Stimulated activated naive B cell treated with anti-CD40 and anti-IgM and Interleukin-4, amounts not matched to agents 10 μg/mL and 1 μg/mL and 100 μg/mL, for 72 hours (primary cell): ENCODE measurements at places on chromosomes 5 and 9.

- peak; percentile 43 for DNase-seq
- peaks cover 5% of the 10 kb centered on the region for H3K36me3 ChIP-seq
- H3K27ac ChIP-seq, result peak overlapping the region; percentile 87
- H3K4me3 ChIP-seq, result peak overlapping the region; percentile 77
- H3K4me1 ChIP-seq, result peaks cover 25% of the 10 kb centered on the region
Measured at GRCh38 chr9:99118782-99119466, 14.0 kb downstream of the TGFBR1 start.

DNA sequence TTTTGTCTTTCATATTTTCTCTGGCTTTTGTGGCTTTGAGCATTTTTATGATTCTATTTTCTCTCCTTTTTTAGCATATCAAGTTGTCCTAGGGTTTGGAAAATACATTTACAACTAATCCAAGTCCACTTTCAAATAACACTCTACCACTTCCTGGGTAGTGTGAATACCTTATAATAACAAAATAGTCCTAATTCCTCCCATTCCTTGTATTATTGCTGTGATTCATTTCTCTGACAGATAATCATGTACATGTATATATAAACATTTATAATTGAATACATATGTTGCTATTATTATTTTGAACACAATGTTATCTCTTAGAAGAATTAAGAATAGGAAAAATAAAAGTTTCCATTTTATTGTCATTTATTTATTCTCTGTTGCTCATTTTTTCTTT is 14.9 kb upstream of the ADAM19 start:
- peak overlapping the region; percentile 81 for H3K27ac ChIP-seq
- H3K4me3 ChIP-seq, result no peak overlapping the region
- no peak for DNase-seq
- H3K36me3 ChIP-seq, result peaks cover 7% of the 10 kb centered on the region

DNA sequence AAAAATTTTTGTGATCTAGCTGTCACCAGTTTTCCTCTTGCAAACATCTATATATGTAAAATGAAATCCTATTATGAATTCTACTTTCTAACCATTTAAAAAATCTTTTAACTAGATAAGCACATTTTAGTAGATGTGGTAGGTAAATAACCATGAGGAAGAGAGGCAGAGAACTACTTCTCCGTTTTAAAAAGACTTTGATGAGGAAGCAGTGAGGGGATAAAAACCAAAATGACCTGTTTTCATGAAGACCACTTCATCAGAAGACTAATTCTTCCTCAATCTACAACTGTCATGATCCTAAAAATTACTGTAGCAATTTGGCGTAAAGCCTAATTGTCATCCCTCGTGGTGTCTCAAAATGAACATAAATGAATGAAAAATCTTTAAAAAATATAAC is 15.7 kb upstream of the ERBIN start:
- DNase-seq, result no peak
- no peak overlapping the region for H3K4me3 ChIP-seq
- no peaks in the 10 kb centered on the region for H3K36me3 ChIP-seq

GRCh38 chr9:19288081-19288480 is 57.6 kb downstream of the DENND4C start:
- H3K4me1 ChIP-seq, result peaks cover 3% of the 10 kb centered on the region
- H3K27me3 ChIP-seq, result no peaks in the 10 kb centered on the region
- no peak overlapping the region for H3K4me3 ChIP-seq

DNA sequence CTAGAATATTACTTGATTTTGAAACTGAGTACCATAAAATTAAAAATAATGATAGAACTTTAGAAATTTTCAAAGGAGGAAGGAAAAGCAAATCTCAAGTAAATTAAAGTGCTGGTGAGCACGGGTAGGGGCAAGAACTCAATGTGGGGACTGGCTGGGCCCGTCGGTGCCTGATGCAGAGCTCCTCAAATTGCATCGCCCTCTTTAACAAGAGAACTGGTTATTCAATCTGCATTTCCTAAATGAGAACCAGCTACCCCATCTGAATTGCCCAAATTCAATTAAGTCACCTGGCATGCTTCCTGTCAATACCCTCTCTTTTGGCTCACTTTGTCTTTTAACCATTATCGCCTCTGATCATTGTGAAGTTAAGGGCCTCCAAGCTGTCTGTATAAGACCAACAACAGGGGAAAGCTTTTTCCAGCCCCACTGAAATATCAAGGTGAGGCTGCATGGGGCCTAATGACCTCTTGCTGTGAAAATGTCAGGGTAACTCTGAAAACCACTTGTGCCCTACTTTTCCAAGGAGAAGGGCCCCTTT is 316.7 kb downstream of the SLIT3 start:
- H3K27ac ChIP-seq, result no peak overlapping the region
- H3K4me1 ChIP-seq, result no peaks in the 10 kb centered on the region
- no peaks in the 10 kb centered on the region for H3K36me3 ChIP-seq
- no peak for DNase-seq
- H3K27me3 ChIP-seq, result peaks cover 11% of the 10 kb centered on the region

- peak; percentile 1 for DNase-seq
- no peak overlapping the region for H3K27ac ChIP-seq
- H3K27me3 ChIP-seq, result peaks cover under 1% of the 10 kb centered on the region
- peaks cover 5% of the 10 kb centered on the region for H3K4me1 ChIP-seq
- H3K4me3 ChIP-seq, result no peak overlapping the region
Measured at GRCh38 chr5:68962757-68963484, 130.9 kb upstream of the SLC30A5 start.

GRCh38 chr5:43416803-43417394 is 4.7 kb upstream of the CCL28 start:
- no peak overlapping the region for H3K4me3 ChIP-seq
- no peaks in the 10 kb centered on the region for H3K36me3 ChIP-seq
- H3K27ac ChIP-seq, result peak overlapping the region; percentile 47
- no peak for DNase-seq

- no peaks in the 10 kb centered on the region for H3K27me3 ChIP-seq
- no peak for DNase-seq
- H3K27ac ChIP-seq, result no peak overlapping the region
- H3K4me3 ChIP-seq, result no peak overlapping the region
Measured at GRCh38 chr5:57842364-57843058, 359.9 kb upstream of the ACTBL2 start.

DNA sequence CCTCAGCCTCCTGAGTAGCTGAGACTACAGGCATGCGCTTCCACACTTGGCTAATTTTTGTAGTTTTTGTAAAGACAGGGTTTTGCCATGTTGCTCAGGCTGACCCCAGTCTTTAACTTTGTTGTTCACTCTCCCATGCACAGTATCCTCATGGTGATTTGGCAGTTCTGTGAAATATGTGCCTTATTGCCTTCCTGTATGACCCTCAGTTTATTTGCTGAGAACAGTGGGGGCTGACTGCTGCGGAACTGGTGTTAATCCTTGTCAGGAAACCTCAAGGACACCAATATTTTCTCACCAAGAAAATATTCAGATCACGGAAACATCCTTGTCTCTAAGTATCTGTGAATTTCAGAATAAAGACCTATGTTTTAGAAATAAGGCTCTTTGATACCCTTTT is 287.8 kb downstream of the ARRDC3 start:
- H3K4me1 ChIP-seq, result no peaks in the 10 kb centered on the region
- DNase-seq, result no peak
- no peak overlapping the region for H3K4me3 ChIP-seq
- peaks cover 3% of the 10 kb centered on the region for H3K27me3 ChIP-seq
- no peak overlapping the region for H3K27ac ChIP-seq

GRCh38 chr5:154163327-154164248 is 26.9 kb upstream of the GALNT10 start:
- no peak for DNase-seq
- no peaks in the 10 kb centered on the region for H3K4me1 ChIP-seq
- peaks cover 47% of the 10 kb centered on the region for H3K27me3 ChIP-seq
- no peak overlapping the region for H3K4me3 ChIP-seq

GRCh38 chr5:130155345-130156011 is 251.2 kb downstream of the CHSY3 start:
- H3K4me1 ChIP-seq, result no peaks in the 10 kb centered on the region
- H3K4me3 ChIP-seq, result no peak overlapping the region
- no peak overlapping the region for H3K27ac ChIP-seq
- no peaks in the 10 kb centered on the region for H3K27me3 ChIP-seq
